AML-193 (cell line): ENCODE measurements at places on chromosomes 1 and 21.

DNA sequence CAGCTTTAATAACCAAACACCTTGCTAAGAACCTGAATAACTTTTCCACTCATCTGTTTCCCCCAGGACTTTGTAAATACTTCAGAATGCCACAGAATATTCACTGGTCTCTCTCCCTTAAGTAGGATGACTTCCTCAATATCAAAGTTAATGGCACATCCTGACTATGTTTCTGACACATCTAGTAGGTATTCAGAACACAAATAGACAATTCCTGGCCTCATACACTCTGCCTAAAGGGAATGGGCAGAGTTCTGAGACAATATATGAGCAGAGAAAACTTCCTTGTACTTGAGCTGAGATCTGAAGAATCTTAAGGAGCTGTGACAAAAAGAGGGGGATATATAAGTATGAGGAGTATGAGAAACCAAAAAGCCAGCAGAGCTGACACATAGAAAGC, 34.8 kb downstream of the ANKRD13C start:
- no peak for DNase-seq

GRCh38 chr1:84407958-84408422, 9.7 kb downstream of the DNASE2B start:
- DNase-seq, result no peak

- no peak for DNase-seq
Measured at GRCh38 chr1:54651608-54652007, 10.0 kb downstream of the MROH7 start.

- no peak for DNase-seq
Measured at GRCh38 chr1:151986501-151987190, 7.0 kb downstream of the S100A10 start.

DNA sequence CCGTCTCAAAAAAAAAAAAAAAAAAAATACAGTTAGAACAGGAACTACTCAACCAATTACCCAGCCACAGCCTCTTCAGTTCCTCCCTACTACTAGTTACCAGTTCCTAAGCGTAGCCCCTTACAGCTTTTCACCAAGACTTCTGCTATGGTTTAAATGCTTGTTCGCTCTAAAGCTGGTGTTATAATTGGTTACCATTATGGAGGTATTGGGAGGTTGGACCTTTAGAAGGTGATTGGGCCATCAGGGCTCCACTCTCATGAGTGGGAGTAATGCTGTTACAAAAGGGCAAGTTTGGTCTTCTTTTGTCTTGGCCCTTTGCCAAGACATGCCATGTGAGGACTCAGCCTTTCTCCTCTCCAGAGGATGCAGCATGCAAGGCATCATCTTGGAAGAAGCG, 3.0 kb upstream of the SMPDL3B start:
- DNase-seq, result peak; percentile 69

GRCh38 chr1:204818998-204819397, 51.7 kb upstream of the NFASC start:
- DNase-seq, result no peak

- no peak for DNase-seq
Measured at GRCh38 chr1:160451859-160452232, 51.5 kb downstream of the VANGL2 start.

DNA sequence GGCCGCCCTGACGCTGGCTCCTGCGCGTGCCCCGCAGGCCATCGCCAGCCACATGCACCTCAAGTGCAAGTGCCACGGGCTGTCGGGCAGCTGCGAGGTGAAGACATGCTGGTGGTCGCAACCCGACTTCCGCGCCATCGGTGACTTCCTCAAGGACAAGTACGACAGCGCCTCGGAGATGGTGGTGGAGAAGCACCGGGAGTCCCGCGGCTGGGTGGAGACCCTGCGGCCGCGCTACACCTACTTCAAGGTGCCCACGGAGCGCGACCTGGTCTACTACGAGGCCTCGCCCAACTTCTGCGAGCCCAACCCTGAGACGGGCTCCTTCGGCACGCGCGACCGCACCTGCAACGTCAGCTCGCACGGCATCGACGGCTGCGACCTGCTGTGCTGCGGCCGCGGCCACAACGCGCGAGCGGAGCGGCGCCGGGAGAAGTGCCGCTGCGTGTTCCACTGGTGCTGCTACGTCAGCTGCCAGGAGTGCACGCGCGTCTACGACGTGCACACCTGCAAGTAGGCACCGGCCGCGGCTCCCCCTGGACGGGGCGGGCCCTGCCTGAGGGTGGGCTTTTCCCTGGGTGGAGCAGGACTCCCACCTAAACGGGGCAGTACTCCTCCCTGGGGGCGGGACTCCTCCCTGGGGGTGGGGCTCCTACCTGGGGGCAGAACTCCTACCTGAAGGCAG, 23.4 kb upstream of the ARF1 start:
- no peak for DNase-seq

DNA sequence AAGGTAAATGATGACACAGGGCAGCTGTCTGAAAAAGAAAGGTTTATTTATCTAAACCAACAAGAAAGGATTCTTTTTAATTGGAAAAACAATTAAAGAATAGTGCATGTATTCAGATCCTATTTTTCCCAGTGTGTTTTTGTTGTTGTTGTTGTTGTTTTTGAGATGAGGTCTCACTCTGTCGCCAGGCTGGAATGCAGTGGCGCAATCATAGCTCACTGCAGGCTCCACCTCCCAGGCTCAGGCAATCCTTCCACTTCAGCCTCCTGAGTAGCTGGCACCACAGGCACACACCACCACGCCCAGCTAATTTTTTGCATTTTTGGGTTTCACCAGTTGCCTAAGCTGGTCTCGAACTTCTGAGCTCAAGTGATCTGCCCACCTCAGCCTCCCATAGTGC, 22.1 kb downstream of the NEK2 start:
- no peak for DNase-seq

DNA sequence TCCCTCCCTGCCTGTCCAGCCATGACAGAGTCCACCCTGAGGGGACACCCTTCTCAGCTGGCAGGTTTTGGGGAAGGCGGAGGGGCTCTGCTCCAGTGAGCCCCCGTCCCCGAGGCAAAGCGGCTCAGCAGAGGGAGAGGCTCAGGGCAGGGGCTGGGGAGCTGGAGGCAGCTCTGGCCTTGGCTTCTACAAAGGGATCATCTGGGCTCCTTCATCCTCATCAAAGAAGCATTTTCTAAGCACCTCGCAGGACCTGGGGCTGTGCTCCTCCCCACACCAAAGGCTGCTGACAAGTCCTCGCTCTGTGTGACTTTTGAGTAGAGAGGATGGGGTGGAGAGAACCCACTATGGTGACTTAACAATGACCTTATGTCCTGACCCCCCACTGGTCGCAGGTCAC, 21.0 kb upstream of the CLSTN1 start:
- no peak for DNase-seq

DNA sequence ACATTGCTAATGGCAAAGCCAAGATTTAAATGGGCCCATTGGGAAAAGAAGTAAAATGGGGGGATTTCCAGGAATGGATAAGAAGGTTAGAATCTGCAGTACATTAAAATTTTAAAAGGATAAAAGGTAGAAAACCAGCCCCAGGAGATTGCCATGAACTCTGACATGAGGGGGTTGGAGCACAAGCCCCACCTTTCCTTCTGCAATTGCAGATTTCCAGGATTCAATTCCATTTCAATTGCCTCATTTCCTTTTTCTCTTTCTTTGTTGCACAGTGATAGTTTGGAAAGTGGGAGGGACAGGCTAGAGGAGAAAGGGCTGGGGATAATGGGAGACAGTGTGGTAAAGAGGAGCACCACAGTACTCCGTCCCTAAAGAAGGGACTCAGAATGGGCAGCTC, 238.5 kb upstream of the RAB4A start:
- no peak for DNase-seq

GRCh38 chr1:99969260-99969728, 502 bp upstream of the SLC35A3 start:
- no peak for DNase-seq

- no peak for DNase-seq
Measured at GRCh38 chr1:221200464-221200863, 321.2 kb downstream of the HLX start.

- no peak for DNase-seq
Measured at GRCh38 chr1:200982071-200982945, 41.2 kb downstream of the KIF21B start.

DNA sequence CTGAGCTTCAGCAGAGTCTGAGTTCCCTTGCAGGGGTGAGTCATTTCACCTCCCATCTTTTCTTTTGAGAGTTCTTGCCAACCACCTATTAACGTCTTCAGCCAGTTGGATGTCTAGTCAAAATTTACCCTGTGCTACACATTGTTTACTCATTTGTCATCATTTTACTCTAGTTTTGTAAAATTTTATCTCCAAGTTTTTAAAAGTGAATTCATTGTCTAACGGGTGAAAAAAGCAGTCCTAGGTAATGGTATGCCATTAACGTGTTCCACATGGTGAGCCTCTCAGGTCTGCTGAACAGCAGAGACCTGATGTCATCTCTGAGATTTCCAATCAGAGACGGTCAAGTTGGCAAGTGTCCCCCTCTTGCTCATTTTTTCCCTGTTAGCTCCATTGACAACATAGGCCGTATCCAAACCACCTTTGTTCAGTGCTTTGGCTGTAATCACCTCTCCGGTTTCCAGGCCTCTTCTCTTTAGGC, 85.4 kb downstream of the TBX15 start:
- no peak for DNase-seq

DNA sequence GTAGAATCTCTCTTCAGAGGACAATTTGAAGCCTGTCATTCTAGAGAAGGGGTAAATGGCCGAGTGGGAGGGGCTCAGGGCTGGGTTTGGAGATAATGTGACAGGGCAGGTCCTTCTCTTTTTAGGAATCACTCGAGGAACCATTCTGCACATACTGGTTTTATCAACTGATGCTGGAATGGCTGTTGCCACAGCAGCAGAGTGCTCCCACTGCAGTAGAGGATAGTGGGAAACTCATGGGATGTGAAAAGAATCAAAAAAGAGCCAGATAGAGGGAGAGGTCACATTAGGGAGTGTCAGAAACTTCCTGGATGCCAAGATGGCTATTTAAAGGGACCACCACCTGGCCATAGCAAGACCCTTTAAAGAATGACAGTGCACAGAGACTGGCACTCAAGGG, 105.3 kb downstream of the NAV1 start:
- DNase-seq, result no peak

DNA sequence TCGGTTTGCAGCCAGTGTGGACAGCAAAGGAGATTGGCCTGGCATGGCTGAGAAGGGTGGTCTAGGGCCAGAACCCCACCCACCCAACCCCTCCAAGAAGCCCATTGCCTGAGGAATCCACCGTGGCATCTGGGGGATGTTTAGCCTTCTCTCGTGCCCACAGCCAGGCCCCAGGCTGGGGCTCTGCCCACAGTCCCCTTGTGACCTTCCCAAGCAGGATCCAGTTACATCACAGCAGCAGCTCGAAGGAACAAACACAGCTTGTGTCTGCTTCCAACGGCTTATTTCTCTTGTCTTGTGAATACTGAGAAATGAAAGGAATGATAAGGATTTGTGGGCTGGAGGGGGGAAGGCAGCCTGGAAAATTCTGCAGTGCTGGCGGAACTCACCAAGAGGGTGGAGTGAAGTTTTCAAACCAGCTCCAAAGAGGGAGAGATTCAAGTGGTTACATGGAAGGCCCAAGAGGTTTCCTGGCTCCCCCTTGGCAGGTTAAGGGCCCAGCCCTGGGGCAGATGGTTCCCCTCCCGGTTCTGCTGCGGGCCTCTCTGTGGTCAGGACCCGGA, 61.6 kb downstream of the DHRS3 start:
- no peak for DNase-seq

DNA sequence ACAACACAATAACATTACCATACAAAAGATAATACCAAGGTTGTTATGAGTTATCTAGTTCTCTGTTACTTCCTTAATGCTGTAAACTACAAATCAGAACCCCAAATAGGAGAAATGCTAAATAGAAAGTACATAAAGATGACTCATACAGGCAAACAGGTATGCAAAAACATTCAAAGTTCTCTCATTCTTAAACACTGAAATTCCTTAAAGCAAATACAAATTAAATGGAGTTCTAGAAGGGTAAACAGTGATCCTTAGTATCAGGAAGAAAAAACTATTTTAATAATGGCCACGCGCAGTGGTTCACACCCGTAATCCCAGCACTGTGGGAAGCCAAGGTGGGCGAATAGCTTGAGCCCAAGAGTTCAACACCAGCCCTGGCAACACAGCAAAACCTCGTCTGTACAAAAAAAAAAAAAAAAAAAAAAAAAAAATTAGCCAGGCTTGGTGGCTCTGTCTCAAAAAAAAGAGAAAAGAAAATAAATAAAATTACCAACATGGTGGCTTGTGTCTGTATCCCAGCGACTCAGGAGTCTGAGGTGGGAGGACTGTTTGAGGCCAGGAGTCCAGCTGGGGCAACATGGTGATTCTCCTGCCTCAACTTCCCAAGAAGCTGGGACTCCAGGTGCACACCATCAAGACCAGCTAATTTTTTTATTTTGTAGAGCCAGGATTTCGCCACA, 17.5 kb downstream of the FBXO42 start:
- DNase-seq, result no peak

GRCh38 chr1:51100264-51100880, 1.7 kb upstream of the C1orf185 start:
- no peak for DNase-seq

- no peak for DNase-seq
Measured at GRCh38 chr21:43657355-43658087, 1.8 kb downstream of the HSF2BP start.

- DNase-seq, result no peak
Measured at GRCh38 chr1:209755256-209755655, 597 bp upstream of the TRAF3IP3 start.

DNA sequence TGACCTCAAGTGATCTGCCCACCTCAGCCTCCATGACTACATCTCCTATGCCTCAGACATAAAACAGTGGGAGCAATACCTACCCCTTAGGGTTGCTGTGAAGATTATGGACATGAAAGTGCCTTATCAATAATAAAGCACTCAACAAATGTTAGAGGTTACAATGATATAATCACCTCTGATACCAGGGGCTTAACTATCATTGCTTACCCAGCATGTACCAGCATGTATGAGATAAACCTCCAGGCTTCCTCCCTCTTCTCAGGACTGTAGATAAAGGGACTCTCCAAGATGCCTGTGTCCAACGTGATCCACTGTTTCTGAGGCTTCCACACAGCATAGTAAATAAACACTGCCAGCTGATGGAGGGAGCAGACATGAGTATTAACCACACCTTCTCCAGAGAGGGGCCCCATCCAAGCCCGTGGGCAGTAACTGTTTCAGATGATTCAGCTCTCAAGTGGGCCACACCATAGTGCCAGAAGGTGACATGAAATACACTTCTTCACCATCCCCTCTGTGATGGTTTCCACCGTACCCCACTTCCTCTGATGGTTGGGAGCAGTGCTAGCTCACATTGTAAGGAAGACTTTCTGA, 26.2 kb downstream of the RHBDL2 start:
- DNase-seq, result no peak

DNA sequence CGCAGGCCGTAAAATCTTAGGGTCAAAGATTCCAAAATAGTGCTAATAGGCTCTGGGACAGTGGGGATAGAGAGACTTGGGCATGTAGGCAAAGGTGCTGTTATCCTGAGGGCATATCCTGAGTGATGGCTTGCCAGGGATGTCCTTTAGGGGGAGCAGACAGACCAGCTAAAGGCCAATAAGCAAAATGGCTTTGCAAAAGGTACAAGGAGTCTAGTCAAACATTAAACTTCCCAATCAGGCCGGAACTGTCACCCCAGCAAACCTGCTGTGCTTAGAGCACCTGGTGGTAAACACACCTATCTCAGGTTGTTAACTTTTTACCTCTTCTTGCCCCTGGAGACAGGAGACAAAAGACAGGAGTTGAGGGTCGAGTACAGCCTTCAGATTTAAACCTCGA, 49.1 kb downstream of the TRABD2B start:
- DNase-seq, result no peak
